ENCODE measurements at places on chromosomes 12 and 14. TPM values are rescaled to one million over a fixed set of nuclear protein-coding genes. Genes with fewer than 3 reads are reported as not detected.

GRCh38 chr14:37037636-37038387 lies 134.6 kb downstream of the SLC25A21 start:
- no peaks in the 10 kb centered on the region for H3K36me3 ChIP-seq
- H3K27ac ChIP-seq, result no peak overlapping the region
- no peak overlapping the region for H3K4me3 ChIP-seq

- no peak overlapping the region for H3K4me3 ChIP-seq
- DNase-seq, result peak; percentile 43
- H3K4me1 ChIP-seq, result peaks cover 7% of the 10 kb centered on the region
- peaks cover under 1% of the 10 kb centered on the region for H3K27me3 ChIP-seq
These were observed 149.1 kb downstream of the NTF3 start for GRCh38 chr12:5581019-5581418.

DNA sequence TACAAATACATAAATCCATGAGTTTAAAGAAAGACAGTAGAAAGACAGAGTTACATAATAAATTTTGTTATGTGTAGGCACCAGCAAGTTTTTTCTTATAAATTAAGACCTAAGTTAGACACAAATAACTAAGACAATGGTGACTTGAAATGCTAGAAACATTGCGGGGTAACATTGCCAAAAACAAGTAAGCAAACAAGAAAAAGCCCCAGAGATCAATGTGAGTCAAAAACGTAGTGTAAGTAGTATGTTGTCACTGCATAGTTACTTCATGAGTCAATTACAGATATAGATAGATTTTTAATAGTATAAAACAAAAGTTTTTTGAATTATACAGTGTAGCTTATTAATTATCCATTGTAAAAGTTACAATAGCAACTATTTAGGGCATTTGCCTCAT lies 83.4 kb downstream of the CNTN1 start:
- no peak overlapping the region for H3K27ac ChIP-seq
- no peaks in the 10 kb centered on the region for H3K36me3 ChIP-seq
- no peak for DNase-seq
- no peaks in the 10 kb centered on the region for H3K4me1 ChIP-seq
- no peak overlapping the region for H3K4me3 ChIP-seq
- no peaks in the 10 kb centered on the region for H3K27me3 ChIP-seq

DNA sequence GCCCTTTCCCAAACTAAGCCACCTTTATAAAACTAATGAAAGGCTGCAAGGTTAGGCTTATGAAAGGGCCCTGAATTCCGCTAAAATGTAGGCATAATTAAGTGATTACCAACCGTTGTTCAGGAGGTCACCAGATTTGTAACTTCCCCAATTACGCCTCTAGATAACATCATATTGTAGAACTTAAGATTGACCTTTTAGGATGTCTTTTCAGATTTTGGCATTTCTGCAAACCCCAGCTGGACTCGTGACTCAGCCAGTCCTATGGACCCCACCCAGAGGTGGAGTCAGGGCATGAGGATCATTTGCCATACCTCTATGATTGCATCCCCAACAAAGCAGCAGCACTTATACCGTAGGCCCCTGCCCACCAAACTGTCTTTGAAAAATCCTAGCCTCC lies 3.7 kb upstream of the LPCAT3 start:
- H3K27me3 ChIP-seq, result 0 out of 2 replicates have a peak, but pooled peaks cover 2% of the 10 kb centered on the region
- H3K36me3 ChIP-seq, result no peaks in the 10 kb centered on the region
- peaks cover 2% of the 10 kb centered on the region for H3K4me1 ChIP-seq
- no peak overlapping the region for H3K4me3 ChIP-seq

DNA sequence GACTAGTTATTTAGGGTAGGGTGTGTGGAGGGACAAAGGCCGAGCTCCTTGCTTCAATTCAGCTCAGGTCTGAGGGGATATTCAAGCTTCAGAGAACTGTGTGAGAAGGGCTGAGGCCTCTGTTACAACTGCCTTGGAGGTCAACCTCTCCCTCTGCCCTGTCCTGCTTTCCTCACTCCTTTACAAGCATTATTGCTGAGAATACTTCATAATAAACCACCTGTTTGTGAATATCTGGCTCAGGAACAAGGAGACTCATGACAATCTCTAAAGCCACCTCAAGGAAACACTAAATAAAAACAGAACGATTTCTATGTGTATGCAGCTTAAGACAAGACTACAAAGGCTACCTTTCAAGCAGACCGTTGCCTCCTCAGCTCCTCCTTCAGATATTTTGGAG lies 21.7 kb downstream of the OTOGL start:
- DNase-seq, result no peak
- H3K4me3 ChIP-seq, result no peak overlapping the region
- 0 out of 2 replicates have a peak, but pooled peaks cover 1% of the 10 kb centered on the region for H3K4me1 ChIP-seq

DNA sequence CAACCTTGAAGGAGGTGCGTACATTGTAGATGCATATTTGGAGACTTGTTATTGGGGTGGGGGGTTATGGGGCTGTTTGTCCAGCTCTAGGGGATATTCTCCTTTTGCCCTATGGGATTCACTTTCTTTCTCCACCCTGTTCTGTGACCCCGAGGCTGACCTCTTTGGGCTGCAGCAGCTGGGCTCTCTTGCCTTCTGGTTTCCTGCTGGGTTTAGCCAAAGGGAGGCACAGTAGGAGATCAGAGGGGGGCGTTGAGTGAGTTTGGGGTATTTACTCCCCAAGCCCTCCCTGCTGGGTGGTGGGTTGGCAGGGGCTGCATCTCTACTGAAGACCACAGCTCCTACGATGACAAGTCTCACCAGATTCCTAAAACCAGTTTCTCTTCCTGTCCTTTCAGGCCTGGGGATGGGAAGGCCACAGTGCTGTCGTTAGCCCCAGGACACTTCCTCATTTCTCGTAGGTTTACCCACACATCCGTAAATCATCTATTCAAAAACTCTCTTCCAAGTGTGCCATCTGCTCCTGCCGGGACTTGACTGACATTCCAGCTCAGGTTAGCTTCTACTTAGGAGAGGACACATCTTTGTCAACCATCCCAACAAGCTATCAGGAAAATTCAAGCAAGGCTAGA lies 127.1 kb downstream of the TMEM30B start:
- peak overlapping the region; percentile 90 for H3K27ac ChIP-seq
- no peak for DNase-seq
- H3K27me3 ChIP-seq, result no peaks in the 10 kb centered on the region
- H3K4me3 ChIP-seq, result no peak overlapping the region
- H3K4me1 ChIP-seq, result peaks cover 24% of the 10 kb centered on the region

- peaks cover 7% of the 10 kb centered on the region for H3K4me1 ChIP-seq
- no peak overlapping the region for H3K4me3 ChIP-seq
- no peak overlapping the region for H3K27ac ChIP-seq
- no peaks in the 10 kb centered on the region for H3K36me3 ChIP-seq
- H3K27me3 ChIP-seq, result peaks cover 18% of the 10 kb centered on the region
These were observed 7.8 kb upstream of the SP7 start for GRCh38 chr12:53343969-53344368.

- no peaks in the 10 kb centered on the region for H3K4me1 ChIP-seq
- no peaks in the 10 kb centered on the region for H3K36me3 ChIP-seq
- DNase-seq, result peak; percentile 70
- H3K4me3 ChIP-seq, result no peak overlapping the region
These were observed 1929.9 kb upstream of the SEL1L start for GRCh38 chr14:83463500-83464098.

GRCh38 chr14:40218282-40218941 lies 786.2 kb upstream of the FBXO33 start:
- no peaks in the 10 kb centered on the region for H3K27me3 ChIP-seq
- H3K4me1 ChIP-seq, result no peaks in the 10 kb centered on the region
- H3K27ac ChIP-seq, result no peak overlapping the region
- no peak for DNase-seq
- H3K36me3 ChIP-seq, result no peaks in the 10 kb centered on the region

DNA sequence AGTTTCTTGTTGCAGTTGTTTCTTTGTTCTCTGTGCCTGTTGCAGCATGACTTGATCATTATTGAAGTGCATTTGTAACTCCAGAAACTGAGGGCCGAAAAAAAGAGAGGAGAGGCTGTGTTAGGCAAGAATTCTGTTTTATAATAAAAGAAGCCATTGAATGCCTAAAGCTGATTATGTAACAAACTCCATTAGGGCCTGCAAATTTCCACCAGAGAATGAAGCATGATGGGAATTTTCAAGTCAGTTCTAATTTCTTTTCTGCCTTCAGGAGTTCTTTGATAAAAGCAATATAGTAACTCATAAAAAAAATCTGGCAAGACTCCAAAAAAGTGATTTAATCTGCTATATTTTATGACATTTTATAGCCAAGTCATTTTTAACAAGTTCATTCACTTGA lies 156.7 kb upstream of the RASSF8 start:
- DNase-seq, result no peak
- H3K4me3 ChIP-seq, result no peak overlapping the region
- peaks cover 4% of the 10 kb centered on the region for H3K4me1 ChIP-seq
- no peaks in the 10 kb centered on the region for H3K36me3 ChIP-seq
- H3K27ac ChIP-seq, result no peak overlapping the region

DNA sequence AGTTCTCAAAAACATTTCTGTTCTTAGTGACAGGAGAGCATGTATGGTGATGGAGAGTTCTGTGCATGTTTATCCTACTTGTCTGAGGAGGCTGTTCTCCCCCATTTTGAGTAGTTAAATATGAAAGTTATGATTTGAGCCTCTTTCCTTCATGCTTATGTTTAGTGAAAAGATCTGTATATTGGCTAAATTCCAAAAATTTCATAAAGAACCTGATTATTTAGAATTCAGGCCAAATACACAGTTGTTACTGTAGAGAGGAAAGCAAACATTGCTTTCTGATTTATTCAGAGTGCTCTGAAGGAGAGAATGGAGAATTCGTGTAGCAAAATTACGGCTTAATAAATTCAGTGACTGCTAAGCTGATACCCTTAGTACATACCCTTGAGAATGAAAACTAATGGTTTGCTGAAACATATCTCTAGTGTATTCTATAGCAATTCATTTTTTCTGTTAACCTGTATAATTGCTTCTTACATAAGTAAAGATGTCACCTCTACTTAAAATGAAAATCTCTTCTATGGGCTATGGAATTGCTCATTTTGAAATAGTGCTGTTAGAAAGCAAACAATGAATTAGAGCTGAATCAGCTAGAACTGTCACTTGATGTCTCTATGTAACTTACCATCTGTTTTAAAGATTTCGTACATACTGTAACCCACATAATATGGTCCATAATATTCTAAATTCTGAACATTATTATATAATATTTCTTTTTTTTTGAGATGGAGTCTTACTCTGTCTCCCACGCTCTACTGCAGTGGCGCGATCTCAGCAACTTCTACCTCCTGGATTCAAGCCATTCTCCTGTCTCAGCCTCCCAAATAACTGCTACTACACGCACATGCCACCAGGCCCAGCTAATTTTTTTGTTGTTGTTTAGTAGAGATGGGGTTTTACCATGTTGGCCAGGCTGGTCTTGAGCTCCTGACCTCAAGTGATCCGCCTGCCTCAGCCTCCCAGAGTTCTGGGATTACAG lies 417.0 kb upstream of the RGS6 start:
- no peak overlapping the region for H3K27ac ChIP-seq
- H3K4me3 ChIP-seq, result no peak overlapping the region
- no peaks in the 10 kb centered on the region for H3K27me3 ChIP-seq
- no peak for DNase-seq

- no peak overlapping the region for H3K27ac ChIP-seq
- peak; percentile 33 for DNase-seq
- peaks cover 30% of the 10 kb centered on the region for H3K27me3 ChIP-seq
These were observed 4.5 kb downstream of the DHH start for GRCh38 chr12:49089821-49090773.

DNA sequence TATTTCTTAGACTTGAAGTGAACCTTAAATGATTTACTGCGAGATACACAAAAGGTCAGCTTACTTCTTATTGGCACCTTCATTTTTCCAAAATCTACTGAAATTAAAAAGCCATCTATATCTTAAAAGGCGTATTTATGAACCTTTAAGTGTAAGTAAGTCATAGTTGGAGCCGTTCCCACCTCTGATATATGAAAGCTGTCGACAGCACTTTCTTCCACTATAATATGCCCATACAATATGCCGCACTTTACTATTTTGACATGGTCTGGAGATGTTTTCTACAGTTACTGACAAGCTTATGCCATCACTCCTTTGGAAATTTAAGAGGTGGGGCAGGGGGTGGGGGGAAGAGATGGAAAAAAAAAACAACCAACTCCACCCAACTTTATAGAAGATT lies 155.3 kb downstream of the PHETA1 start:
- no peak overlapping the region for H3K4me3 ChIP-seq
- no peak overlapping the region for H3K27ac ChIP-seq
- H3K27me3 ChIP-seq, result no peaks in the 10 kb centered on the region
- H3K36me3 ChIP-seq, result no peaks in the 10 kb centered on the region
- no peak for DNase-seq

DNA sequence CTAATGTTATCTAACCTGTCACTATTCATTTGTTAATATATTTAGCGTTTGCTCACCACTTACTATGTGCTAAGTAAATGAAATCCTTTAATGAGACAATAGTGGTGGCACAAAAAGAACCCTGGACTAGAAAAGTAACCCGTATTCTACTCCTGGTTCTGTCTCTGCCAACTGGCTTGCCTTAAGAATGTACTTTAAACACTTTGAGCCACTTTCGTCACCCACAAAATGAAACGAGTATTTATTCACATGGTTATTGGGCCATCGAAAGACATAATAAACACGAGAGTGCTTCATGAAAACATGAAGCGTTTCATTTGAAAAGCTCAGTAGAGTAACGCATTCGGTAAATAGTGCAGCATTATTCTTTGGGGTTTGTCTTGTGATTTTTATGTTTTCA lies 254.7 kb downstream of the EGLN3 start:
- DNase-seq, result no peak
- no peaks in the 10 kb centered on the region for H3K27me3 ChIP-seq
- H3K4me1 ChIP-seq, result no peaks in the 10 kb centered on the region
- no peak overlapping the region for H3K4me3 ChIP-seq

DNA sequence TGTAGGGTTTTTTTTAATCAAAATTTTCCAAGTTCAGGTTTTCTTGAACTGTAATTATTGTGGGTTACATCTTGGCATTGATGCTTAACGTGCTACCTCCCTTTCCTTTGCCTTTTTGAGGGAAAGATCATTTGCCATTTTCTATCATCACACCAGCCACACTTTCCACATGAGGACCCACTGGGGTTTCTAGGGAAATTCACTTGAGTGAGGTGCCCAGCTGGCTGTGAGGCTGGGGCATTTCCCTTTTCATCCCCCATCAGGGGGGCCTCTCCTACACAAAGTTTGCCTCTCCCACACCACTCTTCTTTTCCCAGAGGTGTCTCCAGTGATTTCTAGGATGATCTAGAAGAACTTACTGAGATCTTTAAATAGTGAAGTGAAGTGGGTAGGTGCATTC lies 335.7 kb downstream of the BMP4 start:
- peaks cover 2% of the 10 kb centered on the region for H3K27me3 ChIP-seq
- no peak for DNase-seq
- H3K4me1 ChIP-seq, result peaks cover 20% of the 10 kb centered on the region

GRCh38 chr14:47332106-47332505 lies 343.3 kb downstream of the MDGA2 start:
- H3K27ac ChIP-seq, result no peak overlapping the region
- H3K4me1 ChIP-seq, result no peaks in the 10 kb centered on the region
- no peak overlapping the region for H3K4me3 ChIP-seq
- H3K36me3 ChIP-seq, result no peaks in the 10 kb centered on the region

GRCh38 chr14:74085047-74085637 lies 386 bp downstream of the LIN52 start:
- H3K36me3 ChIP-seq, result no peaks in the 10 kb centered on the region
- peak overlapping the region; percentile 73 for H3K4me3 ChIP-seq
- peak; percentile 55 for DNase-seq
- H3K27me3 ChIP-seq, result no peaks in the 10 kb centered on the region

SOX5 gene
- 11.9 TPM for total RNA-seq

RDH12 gene
- not detected for total RNA-seq

FAM161B gene
- total RNA-seq, result 2.8 TPM

ABCD4 gene
- 12.2 TPM for total RNA-seq

TOMM20L gene
- not detected for total RNA-seq

HSP90B1 gene
- total RNA-seq, result 398 TPM

LYZ gene
- total RNA-seq, result not detected

TECPR2 gene
- total RNA-seq, result 11.7 TPM

OR6C4 gene
- total RNA-seq, result not detected

GALNT16 gene
- 0.28 TPM for total RNA-seq

RIPK3 gene
- total RNA-seq, result not detected
